NCI-H748 treated with DMSO at 0.1 percent for 48 hours (cell line): ENCODE measurements at places on chromosomes 4 and X.
A peak's percentile ranks its signal among the peaks of the same experiment; 100 is the strongest.

- no peak for DNase-seq
These were observed 115.2 kb downstream of the GLRA3 start for GRCh38 chr4:174713821-174714220.

DNA sequence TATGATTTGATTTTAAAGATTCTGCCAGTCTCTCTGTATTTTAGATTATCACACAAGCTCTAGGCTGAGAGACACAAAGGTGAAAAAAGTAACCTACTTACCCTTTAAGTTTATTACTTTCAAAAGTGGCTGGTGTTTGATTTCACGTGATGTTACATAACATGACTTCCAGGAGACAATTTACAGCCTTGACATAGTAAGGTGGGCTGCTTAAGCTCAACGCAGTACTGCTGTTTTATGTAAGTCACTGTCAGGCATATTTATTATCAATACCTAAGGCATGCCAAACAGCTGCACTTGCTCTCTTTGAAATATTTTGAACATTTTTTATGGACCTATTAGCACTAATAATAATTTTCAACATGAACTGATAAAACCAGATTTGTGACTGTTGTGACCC lies 451.5 kb upstream of the FAM241A start:
- no peak for DNase-seq

DNA sequence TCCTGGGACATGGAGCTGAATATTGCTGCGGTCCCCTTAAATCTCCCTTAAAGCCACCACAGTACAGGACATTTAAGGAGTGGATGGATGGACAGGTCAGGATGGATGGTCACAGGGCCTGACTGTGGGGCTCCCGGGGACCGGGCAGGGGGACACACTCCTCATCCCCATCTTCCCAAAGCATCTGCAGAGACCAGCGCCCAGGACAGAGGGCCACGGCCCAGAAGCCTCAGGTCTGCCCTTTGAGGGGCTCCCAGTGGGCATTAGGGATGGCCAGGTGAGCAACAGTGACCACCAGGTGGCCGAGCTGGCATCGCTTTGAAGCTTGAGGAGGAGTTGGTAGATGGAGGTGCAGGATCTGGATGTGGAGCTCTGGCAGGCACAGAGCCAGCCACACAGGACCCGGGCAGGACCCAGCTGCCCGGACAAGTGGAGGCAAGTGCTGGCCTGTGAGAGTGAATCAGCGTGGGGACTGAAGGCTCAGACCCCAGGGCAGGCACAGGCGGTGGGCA lies 51.4 kb downstream of the ABLIM2 start:
- DNase-seq, result no peak

DNA sequence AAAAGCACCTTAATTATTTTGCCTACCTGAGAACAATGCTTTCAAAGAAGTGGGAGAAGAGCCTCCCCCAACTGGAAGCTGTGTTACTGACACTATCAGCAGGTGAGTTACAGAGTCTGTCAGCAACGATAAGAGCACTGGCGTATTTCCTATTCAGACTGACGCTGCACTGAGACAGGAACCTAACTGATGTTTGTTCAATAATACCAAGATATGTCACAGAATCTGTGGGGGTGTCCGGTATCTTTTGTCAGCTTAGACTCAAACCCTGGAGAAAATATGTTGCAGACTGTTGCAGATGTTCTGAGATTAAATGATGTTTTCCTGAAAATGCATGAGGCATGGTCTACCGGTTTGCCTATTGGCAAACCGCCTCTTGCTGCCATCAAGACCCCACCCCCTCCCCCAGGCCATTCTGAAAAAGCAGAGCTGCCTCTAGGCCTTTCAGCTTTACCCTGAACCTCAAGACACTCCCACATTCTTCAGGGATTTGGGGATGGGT lies 115.2 kb upstream of the KIT start:
- DNase-seq, result no peak

DNA sequence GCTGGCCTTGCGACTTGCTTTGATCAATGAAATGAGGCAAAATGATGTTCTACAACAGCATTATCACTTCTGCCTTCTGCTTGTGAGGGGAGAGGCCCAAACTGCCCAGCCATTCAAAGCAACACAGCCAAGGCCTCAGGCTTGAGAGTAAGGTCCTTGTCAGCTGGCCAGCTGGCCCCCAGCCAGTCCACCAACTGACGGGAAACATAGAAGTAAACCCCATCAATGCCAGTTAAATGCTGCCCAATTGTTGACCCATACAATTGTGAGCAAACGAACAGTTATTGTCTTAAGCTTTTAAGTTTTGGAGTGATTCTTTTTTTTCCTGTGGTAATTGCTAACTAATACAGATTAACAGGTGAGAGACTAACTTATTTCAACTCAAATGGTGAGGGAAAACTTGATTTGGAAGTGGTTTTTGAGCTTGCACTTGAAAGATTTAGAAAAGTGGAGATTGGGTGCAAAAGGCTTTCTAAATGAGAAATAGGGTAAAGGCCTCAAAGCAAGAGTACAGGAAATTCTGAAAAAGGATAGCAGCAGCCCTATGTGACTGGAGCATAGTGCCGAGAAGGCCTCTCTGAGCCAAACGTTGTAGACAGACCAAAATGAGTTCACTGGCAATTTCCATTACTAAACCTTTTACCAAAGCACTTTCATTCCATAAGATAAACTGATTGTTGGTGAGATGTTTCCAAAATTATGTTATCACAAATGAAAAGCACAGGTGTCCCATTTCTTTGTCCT lies 66.9 kb downstream of the ARHGEF38 start:
- peak; percentile 81 for DNase-seq

GRCh38 chr4:177304094-177304493 lies 5.6 kb upstream of the NEIL3 start:
- DNase-seq, result no peak

- DNase-seq, result no peak
These were observed 25.5 kb downstream of the GPRASP3 start for GRCh38 chrX:102745857-102746584.

- no peak for DNase-seq
These were observed 34.2 kb upstream of the TBC1D14 start for GRCh38 chr4:6875431-6875831.

GRCh38 chr4:116599859-116600258 lies 485.5 kb downstream of the TRAM1L1 start:
- DNase-seq, result no peak

DNA sequence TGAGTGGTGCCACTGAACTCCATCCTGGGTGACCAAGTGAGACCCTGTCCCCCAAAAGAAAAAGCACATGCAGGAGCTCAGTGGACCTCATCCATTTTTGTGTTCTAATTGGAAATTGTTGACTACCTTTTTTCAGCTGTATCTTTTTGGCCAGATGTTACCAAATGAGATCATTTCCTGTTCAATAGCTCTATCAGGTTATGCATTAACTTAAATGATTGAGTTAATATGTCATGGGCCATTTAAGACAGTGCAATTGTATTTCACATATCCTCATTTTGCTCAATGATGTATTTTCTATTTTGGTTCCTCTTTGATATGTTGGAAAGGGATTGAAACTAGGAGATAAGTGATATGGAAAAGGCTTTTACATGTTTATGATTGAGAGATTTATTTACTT lies 26.2 kb upstream of the RHOH start:
- DNase-seq, result no peak

GRCh38 chrX:47862680-47863079 lies 26.0 kb downstream of the ZNF81 start:
- DNase-seq, result no peak

- no peak for DNase-seq
These were observed 519.5 kb downstream of the FGF13 start for GRCh38 chrX:138191998-138192397.

GRCh38 chr4:106329041-106329618 lies 12.8 kb downstream of the AIMP1 start:
- DNase-seq, result peak; percentile 4

DNA sequence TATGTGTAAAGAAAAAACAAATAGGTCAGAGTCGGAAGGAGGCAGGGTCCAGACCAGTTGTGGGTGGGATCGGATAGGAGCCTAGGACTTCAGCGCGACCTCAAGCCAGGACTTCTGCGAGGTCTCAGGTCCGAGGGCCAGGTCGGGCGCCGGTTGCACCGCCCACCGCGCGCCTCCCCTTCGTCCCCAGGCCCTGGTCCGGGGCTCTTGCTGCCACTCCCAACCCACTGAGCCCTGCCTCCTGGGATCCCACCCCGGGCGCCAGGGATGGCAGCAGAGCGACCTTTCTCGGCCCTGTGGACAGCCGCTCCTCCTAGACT lies 12.3 kb downstream of the PITX2 start:
- DNase-seq, result no peak

DNA sequence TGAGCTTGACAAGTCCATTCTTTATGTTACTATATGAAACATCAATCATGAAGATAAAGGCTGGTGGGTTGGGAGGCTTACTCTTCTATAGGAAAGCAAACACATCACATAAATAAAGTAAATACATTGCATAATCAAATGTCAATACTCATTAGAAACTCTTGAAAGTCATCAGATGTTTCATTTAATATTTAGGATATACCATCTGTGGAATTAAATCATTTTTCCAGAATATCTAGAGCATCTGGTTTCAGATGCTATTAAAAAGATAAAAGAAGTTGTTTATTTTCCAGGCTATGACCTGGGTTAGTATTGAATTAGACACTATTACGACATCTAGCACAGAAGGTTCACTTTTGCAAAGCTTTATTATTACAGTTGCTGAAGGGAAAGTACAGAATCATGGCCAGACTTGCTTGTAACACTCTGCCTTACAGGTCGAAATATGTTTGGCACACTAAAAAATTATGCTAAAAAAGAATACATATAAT lies 72.6 kb downstream of the METTL14 start:
- peak; percentile 22 for DNase-seq

DNA sequence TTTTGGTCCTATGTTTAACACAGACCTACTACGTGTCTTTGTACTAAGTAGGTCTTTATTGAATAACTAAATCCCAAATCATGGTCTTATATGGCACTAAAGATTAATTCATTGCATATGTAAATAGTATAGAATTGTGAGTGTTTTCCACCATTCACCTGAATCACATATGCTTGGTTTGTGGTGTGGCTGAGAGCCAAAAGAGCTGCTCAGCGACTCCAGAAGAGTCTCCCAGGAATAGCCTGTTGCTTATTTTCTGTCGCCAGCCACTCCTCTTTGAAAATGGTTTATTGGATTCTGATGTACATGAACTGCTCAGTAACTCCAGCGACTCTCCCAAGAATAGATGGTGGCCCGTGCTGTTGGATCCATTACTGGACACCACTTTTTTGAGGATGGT lies 184.5 kb downstream of the CLCN4 start:
- DNase-seq, result no peak

GRCh38 chrX:78331708-78332107 lies 4.3 kb upstream of the CYSLTR1 start:
- no peak for DNase-seq

DNA sequence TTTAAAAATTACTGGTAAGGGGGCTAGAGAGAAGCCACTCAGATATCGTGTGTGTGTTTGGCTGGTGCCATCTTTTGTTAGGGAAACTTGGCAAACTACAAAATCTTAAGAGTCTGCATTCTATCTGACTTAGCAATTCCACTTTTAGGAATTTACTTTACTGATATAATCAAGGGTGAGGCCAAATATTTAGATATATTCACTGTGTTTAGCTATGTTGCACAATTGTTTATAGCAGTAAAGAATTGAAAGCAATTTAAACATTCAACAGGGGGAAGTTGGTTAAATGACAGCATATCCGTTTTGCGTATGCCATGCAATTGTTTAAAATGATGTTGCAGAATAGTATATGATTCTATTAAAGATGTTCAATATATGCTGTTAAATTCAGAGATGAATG lies 6.4 kb upstream of the HERC3 start:
- no peak for DNase-seq

DNA sequence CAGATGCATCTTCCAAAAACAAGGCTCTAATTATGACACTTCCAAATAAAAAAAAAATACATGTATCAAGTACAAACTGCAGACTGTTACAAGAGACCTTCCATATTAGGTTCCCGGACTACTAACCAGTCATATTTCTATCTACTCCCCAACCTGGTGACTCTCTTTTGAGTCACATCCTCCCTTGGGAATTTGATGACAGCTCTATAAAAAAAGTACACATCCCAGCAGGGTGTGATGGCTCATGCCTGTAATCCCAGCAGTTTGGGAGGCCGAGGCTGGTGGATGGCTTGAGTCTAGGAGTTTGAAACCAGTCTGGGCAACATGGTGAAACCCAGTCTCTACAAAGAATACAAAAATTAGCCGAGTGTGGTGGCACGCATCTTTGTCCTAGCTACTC lies 14.9 kb downstream of the RPGR start:
- DNase-seq, result no peak

- DNase-seq, result no peak
These were observed 950.1 kb downstream of the FAT4 start for GRCh38 chr4:126264839-126265238.

GRCh38 chr4:38400946-38401345 lies 263.1 kb upstream of the KLF3 start:
- no peak for DNase-seq

- DNase-seq, result no peak
These were observed 17.4 kb downstream of the TMEM175 start for GRCh38 chr4:949656-950055.

- no peak for DNase-seq
These were observed 218.4 kb downstream of the ARHGAP10 start for GRCh38 chr4:147950261-147950660.

- DNase-seq, result no peak
These were observed 4.4 kb downstream of the TASL start for GRCh38 chrX:30573125-30573524.

GRCh38 chrX:38868941-38869401 lies 67.7 kb downstream of the MID1IP1 start:
- DNase-seq, result no peak

DNA sequence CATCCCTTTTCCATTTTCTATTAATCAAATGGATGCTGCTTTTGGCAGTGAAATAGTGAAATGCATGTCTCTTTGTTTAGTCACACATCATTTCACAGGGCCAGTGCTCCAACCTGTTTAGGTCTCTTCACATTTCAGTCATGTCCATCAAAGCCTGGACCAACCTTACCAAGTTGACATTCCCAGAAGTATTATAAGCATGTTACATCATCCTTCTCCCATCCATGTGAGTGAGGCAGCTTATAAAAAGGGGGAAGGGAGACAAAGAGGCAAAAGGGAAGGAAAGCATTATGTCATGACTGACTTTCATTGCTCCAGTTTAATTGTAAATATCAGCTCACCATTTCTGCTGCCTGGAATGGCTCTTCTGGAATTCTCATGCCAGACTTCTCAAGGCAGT lies 94.4 kb downstream of the NWD2 start:
- no peak for DNase-seq

DNA sequence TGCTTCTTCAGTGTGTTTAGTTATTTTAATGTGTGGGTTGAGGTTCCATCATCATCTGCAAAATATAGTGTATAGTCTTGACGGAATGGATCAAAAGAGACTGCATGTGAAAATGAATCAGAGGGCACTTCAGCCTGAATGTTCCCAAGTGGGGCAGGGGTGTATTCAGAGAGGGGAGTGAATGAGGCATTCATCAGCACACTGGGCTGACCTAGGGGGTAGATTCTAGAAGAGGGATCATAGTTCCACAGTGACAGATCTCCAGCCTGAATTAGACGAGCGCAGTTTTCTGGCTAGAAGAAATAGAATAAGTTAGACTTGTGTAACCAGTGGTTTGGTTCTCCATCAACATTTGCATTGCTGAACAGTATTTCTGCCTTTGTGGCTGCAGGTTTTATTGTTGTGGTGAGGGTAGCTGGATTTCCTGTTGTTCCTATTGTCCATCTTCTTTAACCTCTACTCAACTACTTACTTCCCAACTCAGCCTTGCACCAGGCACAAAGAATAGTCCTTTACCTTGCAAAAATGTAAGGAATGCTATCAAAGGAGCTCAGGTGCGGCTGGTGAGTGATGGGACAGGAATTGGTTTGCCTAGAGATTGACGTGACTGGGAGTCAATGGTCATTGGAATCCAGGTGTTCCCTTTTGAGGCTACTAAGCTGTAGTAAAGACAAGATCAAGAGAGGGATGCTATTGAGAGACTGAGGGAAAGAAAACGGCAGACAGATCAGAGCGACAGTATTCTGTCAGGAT lies 50.9 kb downstream of the NAP1L5 start:
- no peak for DNase-seq
